Caudate nucleus (tissue), 63 donors: ENCODE measurements at places on chromosomes 12 and 14.

GRCh38 chr12:32201096-32201495, 94.4 kb downstream of the BICD1 start:
- no peak for DNase-seq

GRCh38 chr14:28719130-28719529, 47.5 kb upstream of the FOXG1 start:
- no peak for DNase-seq

DNA sequence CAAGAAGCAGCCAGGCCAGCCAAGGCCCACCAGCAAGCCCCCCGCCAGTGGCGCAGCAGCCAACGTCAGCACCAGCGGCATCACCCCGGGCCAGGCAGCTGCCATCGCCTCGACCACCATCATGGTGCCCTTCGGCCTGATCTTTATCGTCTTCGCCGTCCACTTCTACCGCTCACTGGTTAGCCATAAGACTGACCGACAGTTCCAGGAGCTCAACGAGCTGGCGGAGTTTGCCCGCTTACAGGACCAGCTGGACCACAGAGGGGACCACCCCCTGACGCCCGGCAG, 15.0 kb downstream of the ORAI1 start:
- no peak for DNase-seq

- no peak for DNase-seq
These were observed 28.5 kb upstream of the PLEK2 start for GRCh38 chr14:67440513-67440912.

GRCh38 chr14:69595336-69595735, 16.1 kb upstream of the SUSD6 start:
- no peak for DNase-seq

- no peak for DNase-seq
These were observed 379.4 kb upstream of the RGS6 start for GRCh38 chr14:71552809-71553208.

DNA sequence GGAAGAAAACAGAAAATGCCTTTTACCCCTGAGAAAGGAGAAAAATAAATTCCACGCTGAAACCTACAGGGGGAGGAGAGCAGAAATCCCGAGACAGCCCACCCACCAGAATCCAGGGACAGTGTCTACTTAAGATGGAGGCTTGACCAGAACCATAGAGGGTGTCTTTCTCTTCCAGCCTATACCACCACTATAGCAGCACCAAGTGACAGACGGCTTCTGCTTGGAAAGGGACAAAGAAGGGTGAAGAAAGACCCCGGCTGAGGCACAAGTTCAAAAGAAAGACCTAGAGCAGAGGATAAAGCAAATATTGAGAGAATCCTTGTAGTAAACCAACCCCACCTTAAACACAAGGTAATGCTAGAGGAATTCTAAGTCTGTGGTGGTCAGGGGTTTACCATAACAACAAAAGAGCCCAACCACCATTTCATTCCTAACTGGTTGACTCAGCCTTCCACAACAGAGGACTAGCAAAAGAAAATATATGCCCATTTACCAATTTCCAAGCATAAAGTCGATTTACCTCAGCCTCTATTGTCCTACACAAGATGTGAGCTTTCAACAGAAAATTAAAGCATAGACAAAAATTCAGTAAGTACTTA, 105.3 kb upstream of the FOXG1 start:
- no peak for DNase-seq

DNA sequence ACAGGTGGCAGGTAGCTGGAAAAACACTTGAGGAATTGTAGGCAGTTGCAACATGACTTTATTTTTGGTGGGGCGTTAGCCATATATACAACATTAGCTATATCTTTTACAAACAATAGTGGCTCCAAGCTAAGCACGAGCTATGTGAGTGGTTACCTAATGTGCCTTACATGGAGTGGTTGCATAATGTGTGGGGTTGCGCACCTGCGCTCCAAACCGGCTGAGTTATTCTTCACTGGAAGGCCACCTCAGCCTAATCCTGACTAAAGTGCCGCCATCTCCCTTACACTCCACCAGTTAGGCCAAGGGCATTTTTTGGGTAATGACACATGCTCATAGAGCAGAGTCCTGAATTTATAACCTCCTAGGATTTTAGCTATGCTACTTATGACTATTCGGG, 31.8 kb upstream of the G2E3 start:
- DNase-seq: no peak

- peak; percentile 40 for DNase-seq
These were observed 28.2 kb upstream of the LRP1-AS start for GRCh38 chr12:57175428-57176138.

GRCh38 chr12:7460375-7461259, 16.7 kb upstream of the CD163L1 start:
- peak; percentile 8 for DNase-seq

DNA sequence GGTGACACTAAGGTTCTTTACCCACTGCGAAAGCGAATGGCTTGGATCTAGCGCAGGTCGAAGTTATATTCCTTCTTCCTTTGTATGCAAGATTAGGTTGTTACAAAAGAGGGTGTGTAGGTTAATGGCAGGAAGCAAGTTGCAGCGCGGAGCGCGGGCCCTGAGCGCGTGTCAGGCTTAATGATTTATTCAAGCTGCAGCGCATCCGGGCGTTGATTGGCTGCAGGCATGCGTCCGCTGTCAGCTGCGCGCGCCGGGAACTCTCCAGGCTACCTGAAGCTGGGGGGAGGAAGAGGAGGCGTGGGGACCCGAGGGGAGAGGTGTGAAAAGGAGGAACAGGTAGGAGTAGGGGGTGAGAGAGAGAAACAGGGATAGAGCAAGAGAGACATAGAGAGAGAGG, 7.4 kb downstream of the ASCL1 start:
- peak; percentile 29 for DNase-seq

GRCh38 chr12:59040043-59040442, 119.7 kb upstream of the LRIG3 start:
- DNase-seq: no peak

DNA sequence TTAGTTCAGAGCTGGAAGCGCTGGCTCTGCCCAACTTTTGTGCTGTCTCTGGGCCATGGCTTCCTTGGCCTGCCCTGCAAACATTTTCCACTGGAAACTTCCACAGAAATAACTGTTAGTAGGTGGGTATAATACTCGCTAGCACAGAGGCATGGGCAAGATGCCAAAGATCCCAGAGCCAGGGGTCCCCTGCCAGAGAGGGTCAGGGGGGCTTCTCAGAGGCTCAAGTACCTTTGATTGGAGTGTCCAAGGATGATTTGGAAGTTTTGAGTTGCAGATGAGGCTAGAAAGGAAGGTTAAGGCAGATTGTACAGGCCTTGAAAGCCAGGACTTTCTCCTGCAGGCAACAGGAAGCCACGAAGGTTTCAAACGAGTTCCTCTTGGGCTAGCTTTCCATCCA, 187.6 kb downstream of the DICER1 start:
- no peak for DNase-seq

DNA sequence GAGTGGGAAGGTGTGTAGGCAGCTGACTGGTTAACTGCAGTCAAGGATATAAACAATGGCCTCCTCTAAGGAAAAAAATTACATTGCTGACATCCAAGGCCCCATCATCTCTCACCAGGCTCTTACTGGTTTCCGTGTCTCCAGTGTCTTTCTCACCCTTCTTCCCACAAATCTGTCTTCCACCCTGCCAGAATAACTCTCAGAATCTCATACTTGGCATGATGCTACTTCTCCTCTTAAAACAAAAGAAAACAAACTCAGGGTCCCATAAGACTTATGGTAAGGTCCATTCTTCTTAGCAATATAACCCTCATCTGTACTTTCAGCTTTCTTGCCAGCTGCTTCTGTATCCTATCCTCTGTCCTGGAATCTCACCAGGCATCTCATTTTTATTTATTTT, 68.9 kb downstream of the SUSD6 start:
- DNase-seq: no peak

DNA sequence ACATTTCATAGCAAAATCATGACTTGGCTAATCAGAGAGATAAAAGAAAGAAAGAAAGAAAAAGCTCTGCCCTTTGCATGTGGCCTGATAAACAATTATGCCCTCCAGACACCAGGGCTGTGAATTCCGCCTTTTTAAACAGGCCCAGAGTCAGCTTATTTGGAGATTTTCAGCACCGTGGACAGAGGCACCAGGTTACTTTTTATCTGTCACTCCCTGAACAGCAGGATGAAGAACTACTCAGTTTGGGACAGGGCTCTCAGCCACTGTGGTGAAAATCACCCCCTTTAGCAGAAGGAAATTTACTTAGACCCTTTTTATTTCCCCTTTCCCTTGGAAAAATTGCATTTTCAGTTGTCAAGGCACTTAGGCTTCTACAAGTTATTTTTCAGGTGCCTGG, 359.9 kb downstream of the NRXN3 start:
- no peak for DNase-seq

DNA sequence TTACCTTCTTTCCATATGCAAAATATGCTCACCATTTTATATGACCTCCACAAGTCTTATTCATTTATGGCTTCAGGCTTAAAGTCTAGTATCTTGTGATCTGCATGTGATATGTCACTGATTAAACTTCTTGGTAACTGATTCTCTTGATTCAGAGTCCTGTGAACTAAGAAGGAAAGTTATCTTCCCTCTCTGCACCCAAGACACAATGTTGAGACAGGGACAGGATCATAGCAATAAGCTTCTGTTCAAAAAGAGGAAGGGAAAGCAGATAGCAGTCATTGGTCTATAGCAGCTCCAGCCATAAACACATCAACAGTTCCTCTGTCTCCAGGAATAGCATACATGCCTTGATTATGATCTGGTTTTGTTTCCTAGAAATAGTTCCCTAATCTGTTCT, 103.1 kb downstream of the UNC79 start:
- DNase-seq: no peak

DNA sequence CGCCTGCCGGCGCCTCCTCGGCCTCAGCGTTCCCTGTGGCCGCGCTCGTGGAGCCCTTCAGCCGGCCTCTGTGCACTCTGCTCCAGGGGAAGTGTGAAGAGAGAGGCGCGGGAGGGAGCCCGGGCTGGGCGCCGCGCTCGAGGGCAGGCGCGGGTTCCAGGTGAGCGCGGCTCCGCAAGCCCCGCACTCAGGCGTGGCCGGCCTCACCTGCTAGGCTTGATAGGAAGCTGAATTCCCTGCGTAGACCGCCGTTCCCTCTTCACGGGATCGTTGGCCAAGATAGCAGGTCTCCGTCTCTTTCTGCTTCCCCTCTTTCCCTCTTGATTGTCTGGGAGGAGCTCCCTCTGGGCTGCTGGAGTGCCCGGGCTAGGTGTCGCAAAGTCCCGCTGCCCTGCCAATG, 89.7 kb downstream of the ASCL4 start:
- no peak for DNase-seq

DNA sequence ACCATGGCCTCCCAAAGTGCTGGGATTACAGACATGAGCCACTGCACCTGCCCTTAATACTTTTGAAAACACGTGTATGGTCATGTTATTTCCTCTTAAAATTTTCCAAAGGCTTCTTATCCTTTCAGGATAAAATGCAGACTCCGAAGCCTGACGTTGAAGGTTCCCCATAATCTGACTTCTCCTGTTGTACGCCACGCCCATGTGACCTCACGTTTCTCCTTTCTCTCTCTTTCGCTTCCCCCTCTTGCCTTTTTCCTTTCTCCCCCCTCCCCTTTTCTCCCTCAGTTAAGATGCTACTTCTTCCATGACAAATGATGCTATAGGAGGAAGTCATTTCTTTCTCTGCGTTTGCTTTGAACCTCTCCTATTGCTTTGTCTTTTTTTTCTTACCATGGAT, 266.0 kb downstream of the FBXL14 start:
- DNase-seq: no peak
